ENCODE measurements at places on chromosomes 5 and 9.

DNA sequence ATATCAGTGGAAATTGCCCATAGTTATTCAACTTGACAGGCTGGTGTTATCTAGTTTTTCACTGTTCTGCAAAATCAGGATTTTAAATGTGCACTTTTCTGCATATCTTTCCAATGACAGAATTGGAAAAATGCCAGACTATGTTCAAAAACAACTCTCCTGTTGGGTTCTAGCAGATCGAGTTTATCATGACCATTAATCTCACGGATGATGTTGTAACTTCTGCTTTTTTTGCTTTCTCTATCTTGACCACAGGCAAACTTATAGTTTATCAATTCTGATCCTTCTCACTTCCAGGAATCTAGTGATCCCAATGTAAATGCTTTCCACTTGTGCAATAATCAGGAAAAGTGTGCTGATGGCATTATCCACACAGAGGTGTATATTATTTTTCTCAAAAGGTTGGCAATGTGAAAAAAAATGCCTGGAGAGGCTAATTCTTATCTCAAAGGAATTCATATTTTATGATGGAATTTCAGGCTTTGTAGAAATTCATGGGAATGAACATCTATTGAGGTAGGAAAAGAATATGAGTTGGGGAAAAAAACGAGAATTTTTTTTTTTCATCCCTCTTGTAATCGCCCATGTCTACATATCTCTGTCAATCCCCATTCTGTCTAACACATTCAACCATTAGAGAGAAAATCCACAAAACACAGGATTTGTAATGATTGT lies 73.6 kb upstream of the DAB2 start:
- DNase-seq = no peak

GRCh38 chr5:123170816-123171215 lies 81.8 kb downstream of the PRDM6 start:
- no peak for DNase-seq

- no peak for DNase-seq
Observed at GRCh38 chr5:130096483-130096882, 192.2 kb downstream of the CHSY3 start.

DNA sequence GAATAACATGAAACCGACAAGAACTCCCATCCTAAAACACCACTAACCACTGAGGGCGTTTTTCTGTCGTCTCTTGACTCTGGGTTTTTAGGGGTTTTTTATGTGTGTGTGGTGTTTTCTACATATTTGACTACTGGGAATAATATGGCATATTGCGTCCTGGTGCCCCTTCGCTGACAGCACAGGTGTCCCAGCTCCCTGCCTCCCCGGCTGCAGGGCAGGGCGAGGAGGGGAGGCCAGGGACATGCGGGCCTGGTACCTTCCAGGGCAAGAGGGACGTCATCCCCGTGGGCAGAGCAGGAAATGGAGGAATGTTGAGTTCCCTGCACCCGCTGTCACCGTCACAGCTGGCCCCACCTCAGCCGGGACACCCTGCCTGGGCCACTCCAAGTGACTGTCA lies 34.8 kb downstream of the VAV2 start:
- DNase-seq = no peak

DNA sequence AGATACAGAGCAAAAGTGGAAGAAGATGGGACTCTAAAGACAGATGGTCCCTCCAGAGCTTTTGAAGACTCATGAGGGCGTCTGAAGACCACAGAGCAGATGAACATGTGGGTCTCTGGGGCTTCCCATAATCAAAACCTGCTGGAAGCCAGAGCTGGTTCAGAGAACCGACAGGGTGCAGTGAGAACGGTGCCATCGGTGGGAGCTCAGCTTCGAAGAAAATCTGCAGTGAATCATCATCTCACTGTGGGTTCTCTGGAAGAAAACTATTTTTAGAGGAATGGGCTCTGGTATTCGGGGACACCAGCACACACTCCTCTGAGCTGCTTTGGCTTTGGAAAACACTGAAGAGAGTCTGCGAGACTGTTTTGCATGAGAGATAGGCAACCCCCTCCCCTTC lies 222.4 kb upstream of the PANK3 start:
- DNase-seq = no peak

GRCh38 chr5:68269820-68270219 lies 54.3 kb downstream of the PIK3R1 start:
- no peak for DNase-seq

- DNase-seq = no peak
Observed at GRCh38 chr5:35030426-35031100, 17.2 kb downstream of the AGXT2 start.

GRCh38 chr5:164967354-164967753 lies 1461.9 kb downstream of the MAT2B start:
- no peak for DNase-seq

GRCh38 chr5:133794771-133795415 lies 173.5 kb downstream of the C5orf15 start:
- no peak for DNase-seq

GRCh38 chr9:21559402-21560280 lies 77.5 kb upstream of the IFNE start:
- peak; percentile 44 for DNase-seq

GRCh38 chr5:116421080-116421629 lies 153.5 kb downstream of the SEMA6A start:
- DNase-seq = no peak

- no peak for DNase-seq
Observed at GRCh38 chr5:72281764-72282499, 38.1 kb downstream of the MRPS27 start.

GRCh38 chr5:141788296-141788970 lies 89.8 kb downstream of the PCDH1 start:
- DNase-seq = no peak

DNA sequence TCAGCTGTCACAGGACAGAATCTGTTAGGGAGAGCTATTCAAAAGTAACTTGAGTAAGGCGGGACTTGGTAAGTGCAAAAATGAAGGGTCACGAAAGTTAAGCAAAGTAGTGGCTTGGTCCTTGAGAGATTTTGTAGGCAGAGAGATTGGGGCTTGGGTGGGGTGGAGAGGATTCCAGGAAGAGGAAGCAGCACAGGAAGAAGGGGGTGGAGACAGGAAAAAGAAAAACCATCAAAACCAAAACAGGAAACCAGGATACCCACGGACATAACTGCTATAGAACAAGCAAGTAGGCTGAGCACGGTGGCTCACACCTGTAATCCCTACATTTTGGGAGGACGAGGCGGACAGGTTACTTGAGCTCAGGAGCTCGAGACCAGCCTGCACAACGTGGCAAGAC lies 3.7 kb downstream of the ROPN1L start:
- DNase-seq = no peak

GRCh38 chr9:135746565-135746964 lies 44.6 kb downstream of the KCNT1 start:
- DNase-seq = no peak

DNA sequence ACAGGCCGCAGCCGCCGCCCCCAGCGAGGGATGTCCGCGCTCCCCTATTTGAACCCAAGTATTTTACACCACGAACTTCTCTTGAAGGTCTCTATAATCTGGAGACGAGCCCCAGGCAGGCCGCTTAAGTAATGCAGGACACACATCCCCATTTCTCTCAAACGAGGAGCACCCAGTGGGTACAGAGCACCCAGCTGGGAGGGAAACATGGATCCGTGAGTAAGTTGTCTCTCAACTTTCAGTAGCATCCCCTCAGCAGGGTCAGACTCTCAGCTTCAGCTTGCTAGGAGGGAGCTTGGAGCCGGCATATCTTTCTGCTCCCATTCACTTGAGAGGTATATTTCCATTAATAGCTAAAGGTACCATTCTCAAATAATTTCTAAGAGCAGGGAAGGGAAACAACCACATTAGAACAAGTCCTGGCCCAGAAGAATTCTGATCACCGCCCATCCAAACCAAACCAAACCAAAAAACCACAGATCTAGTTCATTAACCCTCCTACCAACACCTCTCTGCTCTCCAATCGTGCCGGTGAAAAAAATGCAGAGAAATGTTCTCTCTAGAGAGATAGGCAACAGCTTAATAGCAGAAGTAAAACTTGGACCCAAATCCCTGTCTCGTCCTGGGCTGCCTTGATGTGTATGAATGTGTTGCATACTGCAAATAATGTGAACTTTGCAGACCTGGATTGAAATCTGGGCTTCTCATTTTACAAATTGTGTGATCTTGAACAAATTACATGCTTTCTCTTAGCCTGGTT lies 910 bp downstream of the TDRD7 start:
- DNase-seq = no peak

- no peak for DNase-seq
Observed at GRCh38 chr9:114769624-114770023, 36.2 kb downstream of the TNFSF15 start.

DNA sequence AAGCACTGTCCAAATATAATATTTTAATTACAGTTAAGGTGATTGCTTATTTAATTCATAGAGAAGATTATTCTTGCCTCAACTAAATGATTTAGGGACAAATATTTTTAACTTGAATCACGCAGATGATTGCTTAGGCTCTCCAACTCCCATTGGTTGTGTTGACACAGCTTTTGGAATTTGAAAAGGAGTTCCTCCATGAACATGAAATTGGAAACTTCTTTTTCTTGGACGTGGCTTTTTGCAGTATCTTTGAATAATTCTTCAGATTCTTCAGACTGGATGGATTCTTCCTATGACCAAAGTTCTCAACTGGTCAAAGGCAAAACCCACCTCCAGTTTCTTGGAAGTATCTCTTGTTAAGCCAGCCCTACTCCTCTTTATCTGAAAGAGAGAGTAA lies 456.4 kb upstream of the KLF4 start:
- DNase-seq = no peak

DNA sequence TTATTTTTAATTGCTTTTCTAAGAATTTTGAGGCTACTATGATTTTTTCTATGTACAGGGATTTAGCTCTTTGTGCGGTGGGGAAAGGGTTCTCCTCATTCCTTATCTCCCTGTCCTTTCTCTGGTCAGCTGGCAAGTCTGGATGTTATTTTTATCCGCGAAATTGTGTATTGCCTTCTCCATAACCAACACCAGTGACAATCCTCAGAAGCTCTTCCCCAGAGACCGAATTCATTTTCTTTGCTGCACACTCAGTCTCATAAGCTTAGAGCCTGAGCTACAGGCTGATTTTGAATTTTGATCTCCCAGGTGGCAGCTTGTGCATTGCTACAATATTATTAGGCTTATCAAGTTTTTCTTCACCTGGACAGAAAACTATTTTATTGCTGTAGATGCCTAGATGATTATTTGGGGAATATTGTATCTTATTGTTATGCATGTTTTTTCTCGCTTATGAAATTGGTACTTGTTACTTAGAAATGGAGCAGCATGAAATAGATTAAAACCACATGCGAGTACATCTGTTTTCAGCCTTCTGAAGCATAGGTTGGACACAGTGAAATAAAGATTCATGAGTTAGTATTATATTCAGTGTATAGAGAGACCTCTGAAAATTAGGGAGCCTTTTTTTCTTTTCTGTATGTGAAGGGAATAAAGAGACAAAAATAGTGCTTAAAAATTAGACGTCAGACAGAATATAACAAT lies 27.3 kb downstream of the CPEB4 start:
- no peak for DNase-seq

GRCh38 chr5:60519372-60519771 lies 180.6 kb downstream of the DEPDC1B start:
- DNase-seq = no peak

GRCh38 chr5:181118369-181118768 lies 12.6 kb downstream of the OR2V1 start:
- no peak for DNase-seq

DNA sequence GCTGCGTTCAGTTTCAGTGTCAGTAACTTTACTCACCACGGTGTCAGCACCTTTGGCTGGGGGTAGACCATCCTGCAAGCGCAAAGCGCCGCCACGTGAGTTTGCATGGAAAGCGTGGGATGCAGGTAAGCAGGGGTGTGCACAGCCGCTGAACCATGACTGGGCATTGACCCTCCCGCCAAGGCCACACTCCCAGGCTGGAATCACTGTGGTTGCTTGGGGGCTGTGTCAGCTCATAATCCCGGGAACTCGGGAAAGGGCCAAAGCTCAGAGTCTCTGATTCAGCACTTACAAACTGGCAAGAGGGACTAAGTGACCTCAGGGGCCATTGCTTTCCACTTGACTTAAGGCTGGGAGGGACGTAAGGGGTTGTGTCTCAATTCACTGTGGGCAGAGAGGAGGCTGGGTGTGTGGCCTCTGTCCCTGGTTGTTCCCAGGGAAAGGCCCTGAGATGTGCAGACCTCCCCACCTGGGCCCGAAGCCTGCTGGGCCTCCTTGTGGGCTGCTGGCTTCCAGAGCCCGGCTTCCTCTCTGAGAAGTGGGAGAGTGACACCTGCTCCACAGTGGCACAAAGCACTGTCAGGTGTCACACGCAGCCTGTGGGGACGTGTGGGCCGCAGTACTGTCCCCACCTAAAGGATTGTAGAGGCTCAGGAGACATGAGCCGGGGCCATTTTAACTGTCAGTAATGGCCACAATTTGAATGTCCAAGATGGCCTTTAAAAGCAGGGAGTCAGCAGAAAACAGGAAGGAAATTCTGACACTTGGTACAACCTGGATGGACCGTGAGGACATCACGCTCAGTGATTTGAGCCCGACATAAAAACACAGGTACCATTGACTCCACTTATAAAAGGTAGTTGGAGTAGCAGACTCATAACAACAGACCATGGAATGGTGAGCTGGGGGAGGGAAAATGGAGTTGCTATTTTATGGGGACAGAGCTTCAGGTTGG lies 16.7 kb downstream of the ABO start:
- DNase-seq = no peak

GRCh38 chr5:54159153-54159892 lies 151.1 kb downstream of the ARL15 start:
- DNase-seq = no peak

DNA sequence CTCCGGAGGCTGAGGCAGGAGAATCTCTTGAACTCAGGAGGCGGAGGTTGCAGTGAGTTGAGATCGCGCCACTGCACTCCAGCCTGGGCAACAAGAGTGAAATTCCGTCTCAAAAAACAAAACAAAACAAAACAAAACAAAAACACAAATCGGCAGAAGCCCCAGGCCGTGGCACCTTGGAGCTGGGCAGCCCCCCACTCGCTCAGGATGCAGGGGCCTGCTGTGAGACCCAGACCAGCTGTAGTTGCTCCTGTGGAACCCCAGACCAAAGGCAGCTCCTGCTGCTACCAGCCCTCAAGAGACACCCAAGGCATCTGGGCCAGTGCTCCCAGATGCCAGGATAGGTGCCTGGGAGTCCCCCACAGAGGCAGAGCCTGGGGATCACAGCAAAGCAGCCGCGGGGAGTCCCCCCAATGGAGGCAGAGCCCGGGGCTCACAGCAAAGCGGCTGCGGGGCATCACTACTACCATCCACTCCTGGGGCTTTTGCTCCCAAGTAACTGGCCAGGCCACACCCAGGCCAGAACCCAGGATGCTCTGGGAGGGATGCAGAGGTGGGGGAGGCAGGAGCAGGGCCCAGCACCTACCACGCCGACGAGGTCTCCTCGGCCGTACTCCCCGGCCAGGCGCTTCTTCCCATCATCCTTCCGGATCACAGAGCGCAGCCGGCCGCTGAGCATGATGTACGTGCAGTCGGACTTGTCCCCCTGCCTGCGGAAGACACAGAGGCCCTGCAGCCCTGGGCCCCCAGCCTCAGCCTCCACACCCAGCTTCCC lies 37.7 kb upstream of the NSMF start:
- no peak for DNase-seq

DNA sequence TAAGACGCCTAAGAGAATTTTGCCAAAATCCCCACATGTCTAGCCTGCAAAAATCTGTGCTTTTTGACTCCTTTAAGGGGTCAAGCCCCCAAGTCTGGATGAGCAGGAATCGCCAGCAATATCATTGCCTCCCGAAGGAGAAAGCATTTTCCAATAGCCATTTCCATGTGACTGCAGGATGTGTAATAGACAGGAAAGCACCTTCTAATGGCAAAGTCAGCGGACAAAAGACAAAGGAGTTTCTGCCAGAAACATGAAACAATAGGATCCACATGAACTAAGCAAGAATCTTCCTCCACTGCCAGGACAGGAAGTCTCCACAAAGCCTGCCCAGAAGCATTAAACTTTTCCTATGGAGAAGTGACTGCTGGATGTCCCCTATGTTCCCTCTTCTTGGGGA lies 177.1 kb upstream of the PCSK5 start:
- no peak for DNase-seq

Measured in C1 segment of cervical spinal cord (tissue), 14 donors.